ENCODE measurements at places on chromosomes 5 and 9.
A peak's percentile ranks its signal among the peaks of the same experiment; 100 is the strongest.

DNA sequence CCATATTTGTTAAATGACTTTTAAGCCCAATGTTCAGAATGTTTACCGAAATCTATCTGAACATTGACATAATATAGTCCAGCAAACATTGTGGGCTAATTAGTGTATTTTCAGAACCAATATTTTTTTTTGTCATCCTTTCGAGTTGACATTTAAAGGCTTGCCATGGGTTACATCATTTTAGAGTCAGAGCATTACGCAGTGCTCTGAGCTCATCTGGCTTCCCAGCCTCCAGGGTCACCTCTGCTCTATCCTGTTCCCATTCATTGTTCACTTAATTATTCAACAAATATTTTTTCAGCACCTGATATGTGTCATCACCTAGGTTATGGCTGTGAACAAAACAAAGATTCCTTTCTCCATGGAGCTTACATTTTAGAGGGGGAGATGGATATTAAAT is 80.2 kb downstream of the SREK1 start:
- H3K4me1 ChIP-seq: no peaks in the 10 kb centered on the region
- no peak overlapping the region for H3K27ac ChIP-seq
- no peak for DNase-seq
- no peaks in the 10 kb centered on the region for H3K27me3 ChIP-seq
- H3K4me3 ChIP-seq: no peak overlapping the region

DNA sequence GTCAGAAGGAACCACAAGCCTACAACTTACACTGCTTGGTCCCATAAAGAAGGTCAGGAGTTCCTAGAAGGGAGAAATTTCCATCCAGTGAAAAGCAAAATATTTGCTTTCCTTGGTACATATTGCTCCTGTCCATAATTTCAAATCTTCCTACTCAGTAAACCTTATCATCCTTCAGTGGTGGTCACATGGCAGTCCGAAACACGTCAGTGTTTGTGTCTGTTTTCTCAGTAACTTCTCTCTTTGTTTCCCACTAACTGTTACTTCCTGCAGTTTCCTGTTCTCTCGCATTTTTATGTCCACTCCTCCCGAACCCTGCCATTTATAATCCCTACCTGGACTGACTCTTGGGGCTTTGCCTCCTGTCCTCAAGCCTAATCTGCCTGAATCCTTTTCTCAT is 129.1 kb downstream of the FANCC start:
- no peak overlapping the region for H3K27ac ChIP-seq
- no peaks in the 10 kb centered on the region for H3K36me3 ChIP-seq
- no peak overlapping the region for H3K4me3 ChIP-seq
- H3K27me3 ChIP-seq: no peaks in the 10 kb centered on the region
- no peak for DNase-seq

DNA sequence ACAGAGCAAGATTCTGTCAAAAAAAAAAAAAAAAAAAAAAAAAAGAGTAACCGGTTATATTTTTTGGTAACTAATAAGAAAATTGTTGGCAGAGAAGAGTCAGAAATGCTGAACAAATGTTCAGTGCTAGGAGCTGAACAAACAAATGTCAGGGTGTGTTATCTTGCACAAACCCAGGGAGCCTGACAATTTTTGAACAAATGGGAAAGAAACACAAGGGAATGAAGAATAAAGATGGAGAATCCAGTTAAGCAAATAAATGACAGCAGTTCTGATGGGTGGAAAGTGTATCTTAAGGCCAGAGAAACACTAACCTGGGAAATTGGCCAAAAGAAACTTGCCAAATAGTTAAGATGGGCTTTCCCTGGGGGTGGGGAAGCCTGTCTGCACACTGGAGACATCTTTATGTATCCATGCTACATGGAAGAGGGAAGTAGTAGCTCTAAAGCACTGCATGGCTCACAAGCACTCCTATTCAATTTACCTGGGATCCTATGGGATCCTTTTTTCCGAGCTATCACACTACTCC is 23.7 kb downstream of the KLHL3 start:
- DNase-seq: no peak
- H3K27me3 ChIP-seq: no peaks in the 10 kb centered on the region
- no peak overlapping the region for H3K27ac ChIP-seq
- no peaks in the 10 kb centered on the region for H3K4me1 ChIP-seq
- H3K4me3 ChIP-seq: no peak overlapping the region

DNA sequence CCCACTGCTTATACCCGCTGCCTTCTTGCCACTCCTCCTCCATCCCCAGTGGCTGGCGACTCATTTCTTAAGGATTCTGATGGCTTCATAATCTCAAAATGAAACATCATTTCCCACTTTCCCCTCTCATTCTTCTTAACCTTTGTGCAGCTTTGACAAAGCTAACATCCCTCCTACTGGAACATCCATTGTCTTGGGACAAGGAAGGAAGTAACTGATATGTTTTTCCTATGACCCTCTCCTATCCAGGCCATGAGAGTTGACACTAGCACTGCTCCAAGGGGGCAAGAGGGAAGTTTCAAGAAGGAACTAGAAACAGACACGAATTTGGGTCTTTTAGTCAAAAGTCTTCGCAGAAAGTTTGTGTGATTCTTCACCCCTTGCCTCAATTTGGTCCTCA is 71.7 kb upstream of the SNX2 start:
- H3K27me3 ChIP-seq: no peaks in the 10 kb centered on the region
- no peak overlapping the region for H3K4me3 ChIP-seq

GRCh38 chr5:68344447-68345111 is 129.0 kb downstream of the PIK3R1 start:
- H3K27ac ChIP-seq: no peak overlapping the region
- H3K27me3 ChIP-seq: no peaks in the 10 kb centered on the region
- H3K4me3 ChIP-seq: no peak overlapping the region
- H3K4me1 ChIP-seq: no peaks in the 10 kb centered on the region
- no peak for DNase-seq

GRCh38 chr9:700365-701282 is 140.9 kb upstream of the DMRT1 start:
- no peaks in the 10 kb centered on the region for H3K36me3 ChIP-seq
- DNase-seq: no peak
- no peaks in the 10 kb centered on the region for H3K4me1 ChIP-seq

DNA sequence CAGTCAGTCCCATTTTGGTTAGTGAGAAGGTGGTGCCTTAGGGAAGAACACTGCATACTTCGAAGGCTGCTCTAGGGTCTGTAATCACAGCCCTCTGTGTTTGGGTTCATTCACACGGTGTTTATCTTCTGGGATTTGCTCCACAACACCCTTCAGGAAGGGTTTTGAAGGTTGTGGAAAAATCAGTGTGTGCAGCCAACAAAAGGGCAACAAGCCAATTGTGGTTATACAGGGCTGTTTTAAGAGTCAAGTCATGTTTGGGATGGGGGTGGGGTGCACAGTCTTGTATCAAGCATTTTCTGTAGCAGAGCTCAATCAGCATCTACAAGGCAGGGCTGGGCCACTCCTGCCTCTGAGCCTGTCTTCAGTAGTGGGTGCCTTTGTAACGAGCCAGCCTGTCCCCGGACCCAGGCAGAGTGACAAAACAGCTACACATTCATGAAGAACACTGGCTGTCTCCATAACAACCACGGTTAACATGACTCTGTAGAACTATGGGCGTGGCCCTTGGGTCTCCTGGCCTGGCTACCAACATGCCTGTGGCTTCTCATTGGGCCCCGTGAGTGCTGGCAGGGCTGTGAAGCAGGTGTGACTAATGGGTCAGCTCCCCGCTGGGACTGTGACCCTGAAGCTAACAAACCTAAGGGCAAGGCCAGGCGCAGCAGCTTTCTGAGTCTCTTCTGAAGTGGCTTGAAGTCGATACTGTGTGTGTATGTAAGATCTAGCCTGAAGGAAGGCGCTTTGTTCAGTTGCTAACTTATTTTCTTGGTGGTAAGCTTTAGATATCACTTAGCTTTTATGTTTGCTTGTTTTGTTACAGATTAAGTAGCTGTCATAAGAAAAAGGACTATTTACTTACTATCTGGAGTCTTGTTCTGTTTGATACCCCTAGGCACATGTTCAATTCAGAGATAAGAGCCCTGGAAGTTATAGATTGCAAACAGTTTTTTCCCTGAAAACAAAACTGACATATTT is 27.9 kb upstream of the GOLM1 start:
- H3K4me3 ChIP-seq: no peak overlapping the region
- no peaks in the 10 kb centered on the region for H3K27me3 ChIP-seq
- no peak overlapping the region for H3K27ac ChIP-seq
- DNase-seq: no peak
- H3K4me1 ChIP-seq: no peaks in the 10 kb centered on the region

DNA sequence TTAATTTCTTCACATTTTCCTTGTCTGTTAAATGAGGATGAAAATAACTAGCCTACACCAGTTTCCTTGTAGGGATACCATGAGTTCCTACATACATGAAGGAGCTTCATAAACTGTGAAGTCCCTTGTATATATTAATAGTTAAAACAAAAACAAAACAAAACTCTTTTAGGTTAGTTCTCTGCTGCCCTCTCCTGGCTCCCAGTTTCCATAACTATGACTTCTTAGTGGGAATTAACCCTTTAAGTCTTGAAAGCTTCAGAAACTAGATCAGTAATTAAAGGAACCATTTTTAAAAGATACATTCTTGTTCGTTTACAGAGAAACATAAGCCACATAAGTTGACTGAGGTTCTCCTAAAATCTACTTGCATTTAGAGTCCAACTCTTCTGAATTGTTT is 500.0 kb upstream of the C9orf72 start:
- H3K36me3 ChIP-seq: no peaks in the 10 kb centered on the region
- H3K27me3 ChIP-seq: no peaks in the 10 kb centered on the region
- no peak overlapping the region for H3K4me3 ChIP-seq
- no peaks in the 10 kb centered on the region for H3K4me1 ChIP-seq

DNA sequence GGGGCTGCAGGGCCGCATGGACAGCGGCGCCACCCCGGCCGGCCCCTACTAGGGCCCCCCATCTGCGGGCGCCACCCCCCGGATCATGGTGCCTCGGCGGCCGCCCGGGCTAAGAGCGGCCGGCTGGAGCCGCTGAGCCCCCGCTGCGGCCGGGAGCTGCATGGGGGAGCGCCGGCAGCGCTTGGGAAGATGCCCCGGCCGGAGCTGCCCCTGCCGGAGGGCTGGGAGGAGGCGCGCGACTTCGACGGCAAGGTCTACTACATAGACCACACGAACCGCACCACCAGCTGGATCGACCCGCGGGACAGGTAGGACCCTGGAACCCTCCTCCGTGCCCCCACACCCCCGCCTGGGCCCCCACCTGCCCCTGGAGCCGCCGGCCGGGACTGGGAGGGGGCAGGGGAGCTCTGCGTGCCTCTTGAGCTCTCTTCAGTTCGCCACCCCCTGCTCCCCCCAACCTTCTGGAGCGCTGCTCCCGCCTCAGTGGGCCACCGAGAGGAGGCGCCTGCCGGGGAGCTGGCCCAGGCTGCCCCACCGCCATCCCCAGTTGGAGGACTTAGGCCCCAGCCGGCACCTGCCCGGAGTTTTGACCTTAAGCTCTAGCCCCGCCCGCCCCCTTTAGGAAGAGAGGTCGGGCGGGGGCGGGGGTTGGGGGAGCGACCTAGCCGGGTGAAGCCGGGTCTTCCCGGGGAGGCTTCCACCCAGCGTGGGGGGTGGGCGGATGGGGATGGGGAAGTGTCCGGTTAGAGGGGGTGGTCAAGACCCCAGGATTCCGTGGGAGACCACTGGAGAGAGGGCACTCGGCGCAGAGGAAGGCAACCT is 730 bp downstream of the WWC1 start:
- no peaks in the 10 kb centered on the region for H3K36me3 ChIP-seq
- no peak for DNase-seq

GRCh38 chr9:99114049-99114440 is 9.1 kb downstream of the TGFBR1 start:
- H3K27ac ChIP-seq: no peak overlapping the region
- H3K27me3 ChIP-seq: no peaks in the 10 kb centered on the region
- DNase-seq: no peak

DNA sequence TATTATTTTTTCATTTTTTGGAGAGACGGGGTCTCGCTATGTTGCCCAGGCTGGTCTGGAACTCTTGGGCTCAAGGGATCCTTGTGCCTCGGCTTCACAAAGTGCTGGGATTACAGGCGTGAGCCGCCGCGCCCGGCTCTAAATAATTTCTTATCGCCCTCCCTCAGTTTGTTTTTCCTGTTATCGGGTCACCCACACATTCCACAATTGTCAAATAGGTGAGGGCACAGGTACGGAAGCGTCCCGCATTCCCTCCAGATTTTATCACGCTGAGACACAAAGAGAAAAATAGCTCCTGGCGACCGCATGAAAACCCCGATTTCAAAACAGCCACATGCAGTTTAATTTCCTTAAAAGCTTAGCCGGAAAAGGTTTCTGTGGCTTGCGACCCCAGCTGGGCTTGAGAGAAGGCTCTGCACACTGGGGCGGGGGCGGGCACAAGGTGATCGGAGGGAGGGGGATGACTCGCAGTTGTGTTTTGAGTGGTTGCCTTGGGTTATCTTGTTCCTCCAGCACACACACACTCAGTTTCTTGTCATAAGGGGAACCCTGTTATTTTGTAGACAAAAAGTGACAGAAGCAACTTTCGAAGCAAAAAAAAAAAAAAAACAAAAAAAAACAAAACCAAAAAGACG is 717 bp upstream of the IQGAP2 start:
- peak; percentile 81 for DNase-seq
- peak overlapping the region; percentile 81 for H3K4me3 ChIP-seq
- no peaks in the 10 kb centered on the region for H3K36me3 ChIP-seq
- peak overlapping the region; percentile 97 for H3K27ac ChIP-seq
- H3K4me1 ChIP-seq: peaks cover 27% of the 10 kb centered on the region

GRCh38 chr9:16119261-16120230 is 566.7 kb downstream of the CCDC171 start:
- H3K36me3 ChIP-seq: no peaks in the 10 kb centered on the region
- H3K27me3 ChIP-seq: no peaks in the 10 kb centered on the region
- no peak overlapping the region for H3K27ac ChIP-seq
- no peak overlapping the region for H3K4me3 ChIP-seq

GRCh38 chr5:132327252-132327955 is 33.2 kb downstream of the SLC22A4 start:
- no peaks in the 10 kb centered on the region for H3K36me3 ChIP-seq
- H3K27me3 ChIP-seq: no peaks in the 10 kb centered on the region
- H3K4me3 ChIP-seq: no peak overlapping the region
- H3K4me1 ChIP-seq: no peaks in the 10 kb centered on the region
- DNase-seq: no peak

- H3K36me3 ChIP-seq: no peaks in the 10 kb centered on the region
- H3K4me1 ChIP-seq: no peaks in the 10 kb centered on the region
- no peaks in the 10 kb centered on the region for H3K27me3 ChIP-seq
- no peak overlapping the region for H3K4me3 ChIP-seq
- DNase-seq: no peak
Measured at GRCh38 chr5:60477849-60478248, 222.1 kb downstream of the DEPDC1B start.

- H3K27ac ChIP-seq: no peak overlapping the region
- peaks cover 39% of the 10 kb centered on the region for H3K36me3 ChIP-seq
- H3K27me3 ChIP-seq: no peaks in the 10 kb centered on the region
- no peak for DNase-seq
- no peaks in the 10 kb centered on the region for H3K4me1 ChIP-seq
- no peak overlapping the region for H3K4me3 ChIP-seq
Measured at GRCh38 chr5:32109236-32109635, 64.9 kb downstream of the GOLPH3 start.

GRCh38 chr5:127959152-127959764 is 124.3 kb upstream of the SLC12A2 start:
- no peak overlapping the region for H3K27ac ChIP-seq
- no peak for DNase-seq
- no peak overlapping the region for H3K4me3 ChIP-seq
- no peaks in the 10 kb centered on the region for H3K4me1 ChIP-seq

Measured in effector memory CD4-positive, alpha-beta T cell (primary cell).